Stromal cell of bone marrow (primary cell): ENCODE measurements at places on chromosomes 7 and 10.

DNA sequence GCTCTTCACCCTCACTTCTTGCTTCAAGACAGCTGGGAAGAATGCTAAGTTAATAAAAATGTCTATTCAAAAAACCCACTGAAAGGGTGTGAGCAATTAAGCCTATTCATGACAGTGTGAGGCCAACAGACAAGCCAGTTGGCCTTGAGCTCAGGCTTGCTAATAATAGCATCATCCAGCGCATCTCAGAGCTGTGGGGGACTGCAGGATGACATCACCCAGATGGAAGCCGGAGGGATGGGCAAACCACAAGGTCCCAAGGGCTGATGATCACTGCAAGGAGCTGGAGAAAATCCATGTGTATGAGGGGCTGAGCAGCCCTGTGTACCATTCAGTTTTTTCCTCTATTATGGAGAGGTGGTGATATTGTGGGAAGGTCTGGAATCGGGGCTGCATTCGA, 770.4 kb downstream of the TNS3 start:
- peak; percentile 92 for DNase-seq

GRCh38 chr10:11144626-11145494, 127.2 kb downstream of the CELF2 start:
- no peak for DNase-seq

GRCh38 chr10:15748126-15748525, 28.4 kb upstream of the ITGA8 start:
- no peak for DNase-seq

DNA sequence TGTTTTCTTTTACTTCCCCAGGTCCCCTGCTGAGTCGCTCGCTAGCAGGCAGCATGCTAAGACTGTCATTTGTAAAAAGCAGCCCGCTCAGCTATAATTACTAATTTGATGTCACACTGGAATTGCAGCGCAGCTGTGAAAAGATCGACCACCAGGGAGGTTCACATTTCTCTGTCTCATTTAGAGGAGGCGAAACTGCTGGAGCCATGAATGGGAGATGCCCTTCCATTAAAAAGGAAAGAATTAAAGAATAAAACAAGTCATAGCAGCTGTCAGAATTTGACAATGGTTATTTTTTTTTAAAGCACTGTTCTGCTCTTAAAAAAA, 153.5 kb downstream of the PIP4K2A start:
- DNase-seq, result no peak

GRCh38 chr10:85510682-85511081, 855.9 kb downstream of the GRID1 start:
- no peak for DNase-seq

DNA sequence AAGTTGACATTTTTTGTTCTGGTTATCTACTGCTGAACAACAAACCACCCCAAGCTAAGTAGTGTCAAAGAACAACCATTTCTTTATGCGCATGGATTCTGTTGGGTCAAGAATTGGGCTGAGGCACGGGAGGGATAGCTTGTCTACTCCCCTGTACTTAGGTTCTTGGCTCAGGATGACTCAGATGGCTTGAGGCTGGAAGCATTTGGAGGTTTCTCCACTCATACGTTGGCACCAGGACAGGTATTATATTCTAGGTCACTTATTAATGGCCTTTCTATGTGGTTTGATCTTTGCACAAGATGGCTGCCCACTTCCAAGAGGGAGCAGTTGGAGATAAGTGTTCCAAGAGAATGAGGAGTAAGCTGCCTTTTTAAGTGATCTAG, 11.8 kb upstream of the TFAM start:
- DNase-seq, result no peak

DNA sequence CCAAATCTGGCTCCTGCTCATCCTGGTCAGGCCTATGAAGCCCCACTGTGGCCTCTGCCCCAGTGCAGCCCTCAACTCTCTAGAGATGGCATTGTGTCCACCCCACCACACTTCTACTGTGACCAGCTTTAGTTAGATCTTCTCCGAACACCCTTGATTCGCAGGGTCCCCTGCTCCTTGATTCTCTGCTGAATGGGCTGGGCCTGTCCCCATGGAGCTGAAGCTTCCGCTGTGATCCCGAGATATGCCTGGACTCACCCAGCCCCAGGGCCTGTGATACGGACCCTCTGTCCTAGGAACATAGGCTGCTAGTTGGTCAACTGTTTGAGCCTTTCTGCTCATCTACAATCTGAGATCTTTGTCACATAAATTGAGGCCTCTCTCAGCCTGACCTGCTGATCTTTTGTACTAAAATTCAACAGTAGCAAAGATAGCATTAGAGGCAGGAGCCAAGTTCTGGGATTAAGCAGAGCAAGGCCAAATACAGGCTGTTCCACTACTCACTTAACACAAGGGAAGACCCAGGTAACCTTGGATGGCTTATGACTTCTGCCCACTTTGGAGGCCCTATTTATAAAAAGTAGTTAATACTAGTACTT, 6.5 kb upstream of the PPIF start:
- no peak for DNase-seq

DNA sequence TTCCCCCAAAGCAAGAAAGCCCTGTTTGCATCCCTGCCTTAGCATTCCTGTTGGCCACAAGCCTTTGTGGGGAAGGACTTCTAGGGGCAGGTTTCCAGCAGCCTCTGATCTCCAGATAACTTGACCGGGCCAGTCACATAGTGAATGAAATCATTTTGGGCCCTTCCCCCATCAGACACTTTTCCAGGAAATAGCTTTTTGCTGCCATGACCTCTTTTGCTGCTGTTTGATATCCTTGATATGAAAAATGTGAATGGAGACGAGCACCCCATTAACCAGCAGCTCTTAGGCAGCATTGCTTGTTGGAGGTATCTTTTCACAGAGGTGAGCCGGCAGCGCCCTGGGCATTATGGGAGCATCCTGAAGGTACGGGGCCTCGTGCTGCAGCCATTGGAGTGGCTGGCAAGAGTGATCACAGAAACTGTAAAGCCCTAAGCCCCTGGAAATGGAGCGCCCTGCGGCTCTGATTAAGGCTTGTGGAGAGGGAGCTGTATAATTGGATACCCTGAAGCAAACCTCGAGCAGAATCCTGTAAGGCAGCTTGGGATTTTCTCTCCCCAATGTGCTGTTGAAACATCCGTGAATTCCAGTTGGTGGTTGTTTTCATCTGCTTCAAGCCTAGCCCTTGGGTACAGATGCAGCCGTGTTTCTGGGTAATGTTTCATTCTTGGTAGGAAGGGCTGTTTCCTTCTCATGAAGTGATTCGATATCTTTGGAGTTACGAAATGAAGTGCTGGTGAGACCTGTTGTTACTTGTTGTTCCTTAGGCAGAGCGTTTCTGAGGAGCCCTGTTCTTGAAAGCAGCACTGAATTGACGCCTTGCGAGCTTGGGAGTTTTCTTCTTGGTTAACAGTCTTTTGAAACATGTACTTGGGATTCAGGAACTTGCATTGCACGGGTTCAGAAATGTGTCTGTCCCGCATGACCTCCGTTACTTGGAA, 179.0 kb downstream of the PTEN start:
- peak; percentile 75 for DNase-seq

DNA sequence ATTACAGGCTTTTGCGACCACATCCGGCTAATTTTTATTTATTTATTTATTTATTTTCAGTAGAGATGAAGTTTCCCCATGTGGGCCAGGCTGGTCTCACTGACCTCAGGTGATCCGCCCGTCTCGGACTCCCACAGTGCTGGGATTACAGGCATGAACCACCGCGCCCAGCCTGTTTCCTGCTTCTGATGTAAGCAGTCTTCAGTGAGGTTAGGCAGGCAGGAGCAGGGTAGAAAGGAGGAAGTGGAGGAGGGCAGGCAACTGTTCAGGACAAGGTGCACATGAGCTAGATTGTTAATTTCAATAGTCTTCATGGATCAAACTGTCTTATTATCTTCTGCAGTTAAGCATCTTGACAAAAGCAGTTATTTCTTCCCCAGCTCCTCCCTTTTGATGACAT, 605.0 kb downstream of the CCSER2 start:
- DNase-seq, result no peak

DNA sequence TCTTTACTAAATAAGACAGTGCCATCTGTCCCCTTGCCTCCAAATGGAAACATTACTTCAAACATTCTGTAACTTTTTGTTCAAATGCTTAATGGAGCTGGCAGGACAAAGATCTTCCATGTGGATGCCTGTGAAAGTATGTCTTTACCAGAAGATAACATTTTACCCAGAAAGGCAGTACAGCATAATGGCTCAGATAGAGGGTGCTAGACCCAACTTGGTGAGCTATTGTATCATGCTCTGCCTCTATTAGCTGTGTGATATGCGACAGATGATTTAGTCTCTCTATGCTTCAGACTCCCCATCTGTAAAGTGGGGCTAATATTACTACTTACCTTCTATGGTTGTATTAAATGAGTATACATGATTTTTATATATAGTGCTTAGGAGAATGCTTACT, 8.8 kb upstream of the SMKR1 start:
- DNase-seq, result no peak

GRCh38 chr7:92095380-92095779, 38.9 kb downstream of the CYP51A1 start:
- no peak for DNase-seq

DNA sequence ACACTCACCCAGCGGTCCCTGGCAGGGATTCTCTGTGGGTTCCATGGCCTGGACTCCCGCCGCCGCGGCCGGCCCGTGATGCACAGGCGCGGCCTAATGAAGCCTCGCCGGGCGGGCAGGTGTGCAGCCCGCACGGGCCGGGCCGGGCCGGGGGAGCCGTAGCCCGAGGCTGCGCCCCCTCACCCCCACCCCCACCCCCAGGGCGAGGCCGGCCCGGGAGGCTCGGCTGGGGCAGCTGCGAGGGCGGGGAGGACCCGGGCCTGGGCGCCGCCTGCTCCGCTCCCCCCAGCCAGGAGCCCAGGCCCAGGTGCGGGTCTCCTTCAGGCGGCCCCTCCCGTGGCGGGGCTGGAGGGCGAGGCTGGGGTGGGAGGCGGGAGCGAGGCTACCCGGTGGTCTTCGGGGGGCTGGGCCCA, at the start of gene NOBOX:
Gene NOBOX (minus strand): TSS at position 45 of the 413 bp plus-strand sequence.
- no peak for DNase-seq

DNA sequence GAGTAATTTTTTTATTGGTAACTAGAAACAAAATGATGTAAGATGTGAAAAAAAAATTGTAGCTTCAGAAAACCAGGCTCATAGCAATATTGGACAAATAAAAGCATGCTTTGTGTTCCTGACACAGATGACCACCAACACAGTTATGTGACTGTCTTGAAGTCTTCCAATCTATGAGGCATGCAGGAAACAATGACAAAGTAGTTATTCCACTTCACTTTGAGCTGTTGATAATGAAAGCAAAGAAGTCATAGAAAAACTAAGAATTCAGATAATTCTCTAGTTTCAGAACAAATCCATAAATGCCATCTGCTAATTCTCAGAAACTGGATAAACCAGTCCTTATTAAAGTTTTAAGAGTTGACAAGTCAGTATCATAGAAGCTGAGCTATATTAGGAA, 378.4 kb upstream of the SEMA3D start:
- no peak for DNase-seq

DNA sequence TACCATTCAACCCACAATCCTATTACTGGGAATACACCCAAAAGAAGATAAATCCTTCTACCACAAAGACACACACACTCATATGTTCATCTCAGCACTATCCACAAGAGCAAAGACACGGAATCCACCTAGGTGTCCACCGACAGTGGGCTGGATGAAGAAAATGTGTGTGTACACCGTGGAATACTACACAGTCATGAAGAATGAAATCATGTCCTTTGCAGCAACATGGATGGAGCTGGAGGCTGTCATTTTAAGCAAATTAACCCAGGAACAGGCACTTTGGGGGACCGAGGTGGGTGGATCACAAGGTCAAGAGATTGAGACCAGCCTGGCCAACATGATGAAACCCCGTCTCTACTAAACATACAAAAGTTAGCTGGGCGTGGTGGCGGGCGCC, 8.3 kb upstream of the FOXL3 start:
- DNase-seq, result no peak

GRCh38 chr7:107726356-107727130, 17.4 kb upstream of the CBLL1 start:
- no peak for DNase-seq

- no peak for DNase-seq
Measured at GRCh38 chr7:87218796-87219544, 562 bp downstream of the TMEM243 start.

DNA sequence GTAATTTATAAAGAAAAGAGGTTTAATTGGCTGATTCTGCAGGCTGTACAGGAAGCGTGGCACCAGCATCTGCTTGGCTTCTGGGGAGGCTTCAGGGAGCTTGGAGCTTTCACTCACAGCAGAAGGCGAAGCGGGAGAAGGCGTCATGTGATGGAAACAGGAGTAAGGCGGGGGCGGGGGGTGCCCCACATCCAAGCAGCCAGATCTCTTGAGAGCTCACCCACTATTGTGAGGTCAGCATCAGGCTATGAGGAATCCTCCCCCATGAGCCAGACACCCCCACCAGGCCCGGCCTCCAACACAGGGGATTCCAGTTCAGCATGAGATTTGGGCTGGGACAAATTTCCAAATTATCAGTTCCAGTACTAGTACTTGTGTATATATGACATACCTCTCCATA, 46.2 kb downstream of the WDR37 start:
- no peak for DNase-seq

DNA sequence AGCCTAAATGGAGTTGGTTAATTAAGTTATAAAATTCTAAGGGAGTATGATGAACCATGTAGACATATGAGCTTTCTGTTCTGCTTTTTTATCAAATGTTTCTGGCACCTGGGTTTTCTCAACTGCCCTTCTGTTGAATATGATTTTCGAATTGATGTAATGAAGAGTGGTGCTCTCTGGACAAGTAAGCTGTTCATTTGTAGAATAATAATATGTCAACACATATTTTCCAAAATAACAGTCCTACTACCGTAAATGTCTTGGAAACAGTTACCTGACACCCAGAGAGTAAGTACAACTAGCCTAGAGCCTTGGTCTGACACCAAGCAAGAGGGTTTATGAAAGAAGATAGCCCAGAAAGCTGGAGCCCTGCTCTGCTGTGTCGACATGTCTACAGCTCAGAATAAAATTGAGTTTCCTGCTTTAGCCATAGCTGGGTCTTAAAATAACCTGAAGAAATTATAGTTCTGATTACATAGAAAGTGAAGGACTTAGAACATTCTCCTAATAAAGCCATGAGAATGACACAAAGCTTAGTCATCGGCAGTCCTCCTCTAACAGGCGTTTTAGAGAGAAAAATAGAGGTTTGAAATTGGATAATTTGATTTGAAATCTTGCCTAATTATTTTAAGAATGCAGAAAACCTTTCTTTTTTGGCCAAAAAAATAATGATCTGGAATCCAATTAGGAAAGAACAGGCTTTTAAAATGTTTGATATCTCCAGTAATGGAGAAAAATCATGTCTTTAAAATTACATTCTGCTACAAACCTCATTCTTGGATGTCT, 25.1 kb downstream of the HDAC9 start:
- DNase-seq, result peak; percentile 51

GRCh38 chr10:113297226-113297625, 255.6 kb upstream of the HABP2 start:
- DNase-seq, result no peak

GRCh38 chr7:134654104-134654775, 7.6 kb downstream of the BPGM start:
- no peak for DNase-seq

- DNase-seq, result peak; percentile 54
Measured at GRCh38 chr10:88926566-88927415, 25.8 kb downstream of the ACTA2 start.
